ENCODE measurements at places on chromosomes 12 and 14.

- no peak for DNase-seq
Observed at GRCh38 chr14:73625706-73626105, 13.4 kb downstream of the ACOT6 start.

DNA sequence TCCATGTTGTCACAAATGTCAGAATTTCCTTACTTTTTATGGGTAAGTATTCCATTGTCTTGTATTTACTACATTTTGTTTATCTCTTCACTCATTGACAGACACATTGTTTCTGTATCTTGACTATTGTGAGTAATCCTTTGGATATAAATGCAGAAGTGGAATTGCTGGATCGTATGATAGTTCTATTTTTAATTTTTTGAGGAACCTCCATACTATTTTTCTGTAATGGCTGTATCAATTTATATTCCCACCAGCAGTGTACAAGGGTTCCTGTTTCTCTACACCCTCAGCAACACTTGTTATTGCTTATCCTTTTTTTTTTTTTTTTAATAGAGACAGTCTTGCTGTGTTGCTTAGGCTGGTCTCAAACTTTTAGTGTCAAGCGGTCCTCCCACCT is 3.5 kb upstream of the KICS2 start:
- DNase-seq: no peak

GRCh38 chr12:89875225-89875624 is 166.6 kb upstream of the ATP2B1 start:
- DNase-seq: no peak

DNA sequence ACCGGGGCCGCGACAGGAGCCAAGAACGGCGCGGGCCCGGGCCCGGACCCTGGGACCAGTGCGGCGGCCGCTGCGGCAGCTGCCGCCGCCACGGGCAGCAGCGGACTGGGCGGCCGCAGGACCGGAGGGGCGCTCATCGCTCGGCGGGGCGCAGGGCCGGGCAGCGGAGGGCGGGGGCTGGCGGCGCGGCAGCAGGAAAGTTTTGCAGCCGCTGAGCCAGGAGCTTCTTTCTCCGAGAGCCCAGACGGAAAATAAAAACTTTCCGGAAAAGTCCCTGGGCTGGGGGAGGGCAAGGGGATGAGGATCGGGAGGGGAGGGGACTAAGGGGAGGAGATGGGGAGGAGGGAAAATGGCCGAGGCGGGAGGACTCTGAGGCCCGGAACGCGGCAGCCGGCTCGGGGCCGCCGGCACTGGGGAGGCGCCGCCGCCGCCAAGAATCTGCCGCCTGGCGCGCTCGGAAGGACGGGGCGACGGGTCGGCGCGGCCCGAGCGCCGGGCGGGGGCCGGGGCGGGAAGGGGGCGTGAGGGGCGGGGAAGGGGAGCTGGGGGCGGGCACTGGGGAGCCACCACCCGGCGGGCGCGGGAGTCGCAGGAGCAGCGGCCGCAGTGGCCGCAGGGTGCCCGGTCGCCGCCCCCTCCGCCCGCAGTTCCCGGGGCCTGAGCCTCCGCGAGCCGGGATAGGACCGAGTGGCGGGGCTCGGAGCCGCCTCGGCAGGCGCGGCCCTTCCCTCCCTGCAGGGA is at the start of gene PRKD1:
PRKD1 (minus strand) TSS at position 472 of the 741 bp plus-strand sequence.
- peak; percentile 68 for DNase-seq

GRCh38 chr14:99435327-99435726 is 45.3 kb downstream of the SETD3 start:
- no peak for DNase-seq

- no peak for DNase-seq
Observed at GRCh38 chr12:88235183-88235833, 93.2 kb downstream of the TMTC3 start.

DNA sequence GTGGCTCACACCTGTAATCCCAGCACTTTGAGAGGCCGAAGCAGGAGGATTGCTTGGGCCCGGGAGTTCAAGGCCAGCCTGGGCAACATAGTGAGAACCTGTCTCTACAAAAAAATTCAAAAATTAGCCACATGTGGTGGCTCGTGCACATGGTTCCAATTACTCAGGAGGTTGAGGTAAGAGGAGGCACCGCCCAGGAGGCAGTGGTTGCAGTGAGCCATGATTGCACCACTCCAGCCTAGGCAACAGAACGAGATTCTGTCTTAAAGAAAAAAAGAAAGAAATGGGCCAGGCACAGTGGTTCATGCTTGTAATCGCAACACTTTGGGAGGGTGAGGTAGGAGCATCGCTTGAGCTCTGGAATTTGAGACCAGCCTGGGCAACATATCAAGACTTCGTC is 33.5 kb downstream of the MAP1LC3B2 start:
- no peak for DNase-seq

GRCh38 chr12:88108021-88108420 is 33.9 kb downstream of the CEP290 start:
- no peak for DNase-seq

- no peak for DNase-seq
Observed at GRCh38 chr12:64943686-64944085, 119.2 kb downstream of the TBC1D30 start.

DNA sequence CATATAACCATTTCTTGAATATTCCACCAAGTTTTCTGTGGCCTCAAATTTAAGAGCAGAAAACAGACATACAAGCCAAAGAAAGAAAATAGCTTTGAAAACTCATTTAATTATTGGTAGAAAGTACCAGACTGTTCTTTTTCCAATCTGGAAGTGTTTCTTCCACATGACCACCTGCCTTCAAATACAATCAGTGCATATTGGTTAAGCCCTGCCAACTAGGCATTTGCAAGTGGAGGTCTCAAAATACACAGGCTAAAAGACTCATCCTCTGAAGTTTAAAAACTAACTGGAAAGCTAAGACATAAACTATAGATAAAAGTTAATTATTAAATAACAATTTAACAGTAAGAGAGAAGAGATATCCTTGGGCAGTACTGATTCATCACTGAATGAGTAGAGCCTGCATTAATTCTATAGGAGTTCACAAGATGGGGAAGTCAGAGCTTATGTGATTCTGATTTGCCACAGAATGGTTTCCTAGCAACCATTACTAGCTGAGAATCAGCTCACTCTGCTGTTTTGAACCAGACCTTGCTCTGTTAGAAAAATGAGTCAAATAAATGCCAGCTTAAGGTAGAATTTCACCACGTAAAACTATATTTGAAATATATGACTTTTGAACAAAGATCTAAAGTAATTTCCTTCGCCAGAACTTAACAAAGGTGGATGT is 433.8 kb downstream of the FUT8 start:
- DNase-seq: no peak

- no peak for DNase-seq
Observed at GRCh38 chr14:90499908-90500664, 103.3 kb downstream of the CALM1 start.

DNA sequence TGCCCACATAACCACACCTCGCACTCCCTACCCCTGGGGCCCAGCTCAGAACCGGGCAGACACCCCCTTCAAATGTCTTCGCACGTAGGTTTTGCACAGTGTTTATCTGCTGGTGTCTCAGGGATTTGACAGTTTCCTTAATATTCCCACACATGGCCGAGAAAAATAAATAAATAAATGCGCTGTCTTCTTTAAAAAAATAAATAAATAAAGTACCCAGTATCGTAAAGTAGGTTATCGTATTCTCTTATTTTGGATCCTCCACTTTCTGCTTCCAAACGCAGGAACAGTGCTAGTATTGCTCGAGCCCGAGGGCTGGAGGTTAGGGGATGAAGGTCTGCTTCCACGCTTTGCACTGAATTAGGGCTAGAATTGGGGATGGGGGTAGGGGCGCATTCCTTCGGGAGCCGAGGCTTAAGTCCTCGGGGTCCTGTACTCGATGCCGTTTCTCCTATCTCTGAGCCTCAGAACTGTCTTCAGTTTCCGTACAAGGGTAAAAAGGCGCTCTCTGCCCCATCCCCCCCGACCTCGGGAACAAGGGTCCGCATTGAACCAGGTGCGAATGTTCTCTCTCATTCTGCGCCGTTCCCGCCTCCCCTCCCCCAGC is 710 bp upstream of the FOS start:
- no peak for DNase-seq

DNA sequence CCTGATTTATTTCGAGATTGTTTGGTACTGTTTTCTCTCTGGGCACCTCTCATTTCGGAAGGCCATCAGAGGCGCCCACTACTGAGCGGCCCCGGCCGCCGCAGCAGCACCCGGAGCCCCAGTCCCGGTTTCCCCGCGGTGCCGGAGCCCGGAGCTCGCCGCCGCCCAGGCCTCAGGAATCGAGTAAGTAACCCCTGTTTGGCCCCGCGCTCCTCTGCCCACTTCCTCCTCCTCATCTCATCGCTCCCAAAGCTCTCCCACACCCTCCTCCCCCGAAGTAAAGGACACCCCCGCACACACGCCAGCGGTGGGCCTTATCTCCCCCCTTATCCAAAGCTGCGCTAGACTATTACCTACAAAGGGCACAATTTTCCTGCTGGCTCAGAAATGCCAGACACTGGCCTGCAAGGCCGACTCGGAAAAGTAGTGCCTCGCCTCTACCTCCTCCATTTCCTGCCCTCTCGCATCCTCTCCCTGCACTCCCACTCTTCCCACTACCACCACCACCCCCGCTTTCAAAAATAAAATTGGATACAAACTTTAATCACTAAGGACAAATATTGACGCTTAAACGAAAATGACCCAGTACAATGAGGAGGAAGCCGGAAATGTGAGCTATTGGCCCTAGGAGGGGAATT is 637 bp upstream of the FOXG1 start:
- peak; percentile 86 for DNase-seq

DNA sequence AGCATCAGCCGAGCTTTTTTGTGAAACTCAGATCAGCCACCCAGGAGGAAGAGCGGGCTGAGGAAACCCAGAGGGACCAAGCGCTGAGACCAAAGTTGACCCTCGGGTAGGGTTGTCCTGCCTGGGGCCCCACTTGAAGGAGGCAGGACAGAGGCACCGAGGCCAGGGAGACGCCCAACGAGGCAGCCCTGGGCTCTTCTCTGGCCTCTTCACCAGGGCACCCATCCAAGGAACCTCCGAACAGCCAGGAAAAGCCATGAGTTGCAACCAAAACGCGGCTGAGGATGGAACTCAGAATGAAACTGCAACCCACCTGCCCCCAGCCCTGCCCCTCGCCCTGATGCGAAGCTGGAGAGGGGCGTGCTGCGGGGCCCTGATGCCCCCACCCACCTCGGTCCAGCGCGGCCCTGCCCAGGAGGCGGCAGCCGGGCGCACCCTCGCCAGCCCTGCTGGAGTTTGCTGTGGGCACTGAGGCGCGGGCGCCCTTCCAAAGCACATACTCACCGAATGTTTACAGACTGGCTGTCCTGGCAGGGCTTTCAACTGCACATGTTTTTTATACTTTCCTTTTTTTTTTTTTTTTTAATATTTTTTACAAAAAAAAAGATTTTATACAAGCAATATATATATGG is 41.9 kb downstream of the JDP2 start:
- DNase-seq: peak; percentile 84

DNA sequence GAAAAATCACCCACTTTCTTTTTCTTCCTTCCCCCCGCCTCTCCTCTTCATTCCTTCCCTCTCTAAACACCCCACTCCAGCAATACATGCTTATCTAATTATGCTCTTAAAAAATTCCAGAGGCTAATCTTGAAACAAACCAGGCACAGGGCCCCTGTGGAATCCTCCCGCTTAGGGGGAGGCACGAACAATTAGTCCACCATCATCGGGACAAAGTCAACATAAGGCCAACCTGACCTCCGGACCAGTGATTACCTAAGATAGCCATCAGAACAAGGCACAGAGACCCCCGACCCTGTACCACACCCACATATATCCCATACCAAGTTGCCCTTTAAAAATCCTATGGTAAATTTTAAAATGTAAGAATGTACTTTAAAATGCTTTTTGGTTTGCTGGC is 47.1 kb downstream of the KIF21A start:
- no peak for DNase-seq

DNA sequence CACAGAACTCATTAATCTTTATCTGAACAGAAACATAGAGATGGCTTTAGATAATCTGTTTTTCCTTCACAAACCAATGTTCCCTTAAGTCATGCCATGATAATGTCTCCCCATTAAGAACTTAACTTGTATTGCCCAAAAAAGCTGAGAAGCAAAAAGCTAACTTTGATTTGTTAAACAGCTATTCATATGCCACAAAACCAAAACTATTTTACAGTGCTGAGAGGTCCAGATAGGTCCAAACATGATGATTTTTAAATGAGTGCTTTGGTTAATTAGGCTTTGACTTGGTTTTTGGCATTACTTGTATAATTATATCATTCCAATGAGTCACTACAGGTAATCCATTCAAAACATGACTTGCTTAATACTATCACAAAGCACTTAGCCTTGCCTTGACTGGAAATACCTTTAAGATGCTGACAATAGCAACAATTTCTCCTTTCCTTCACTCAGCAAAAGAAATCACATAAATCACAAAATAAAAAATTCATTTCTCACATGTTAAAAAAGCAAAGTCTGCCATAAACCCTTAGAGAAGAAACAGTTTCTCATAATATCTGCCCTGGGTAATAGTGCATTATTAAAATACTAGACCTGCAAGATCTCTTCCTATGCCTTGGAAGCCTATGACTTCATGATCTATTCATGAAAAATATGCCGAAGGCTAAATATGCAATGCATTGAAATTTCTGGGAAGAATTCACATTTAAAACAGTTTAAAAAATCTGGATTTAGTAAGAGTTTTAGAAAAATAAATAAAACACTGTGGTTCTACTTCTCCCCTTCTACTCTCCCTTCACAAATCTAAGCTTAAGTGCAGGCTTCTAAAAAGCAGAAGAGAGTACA is 52.0 kb upstream of the SAV1 start:
- DNase-seq: no peak

- DNase-seq: no peak
Observed at GRCh38 chr12:132888852-132889251, 1.4 kb upstream of the CHFR start.

DNA sequence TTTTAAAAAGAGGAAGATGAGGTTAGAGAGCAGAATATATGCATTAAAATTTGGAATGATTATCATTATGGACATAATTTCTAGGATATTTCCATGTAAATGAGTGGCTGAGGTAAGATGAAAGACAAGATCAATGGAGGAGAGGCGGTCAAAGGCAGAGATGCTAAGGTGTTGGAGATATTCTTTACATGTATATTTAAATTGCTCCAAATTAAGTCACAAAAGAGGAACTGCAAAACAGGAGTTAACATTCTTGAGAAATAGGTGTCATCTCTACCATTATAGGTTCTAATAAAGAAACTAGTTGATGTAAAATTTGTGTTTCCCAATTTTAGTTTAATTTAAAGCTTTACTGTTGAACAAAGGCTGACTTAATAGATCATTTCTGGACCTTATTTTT is 268.5 kb upstream of the PPFIA2 start:
- no peak for DNase-seq
